ENCODE measurements at places on chromosomes 7 and 10.

- peak; percentile 72 for DNase-seq
These were observed 645 bp downstream of the SLC26A4 start for GRCh38 chr7:107661081-107661864.

- no peak for DNase-seq
These were observed 29.6 kb downstream of the SLC16A12 start for GRCh38 chr10:89505640-89506275.

DNA sequence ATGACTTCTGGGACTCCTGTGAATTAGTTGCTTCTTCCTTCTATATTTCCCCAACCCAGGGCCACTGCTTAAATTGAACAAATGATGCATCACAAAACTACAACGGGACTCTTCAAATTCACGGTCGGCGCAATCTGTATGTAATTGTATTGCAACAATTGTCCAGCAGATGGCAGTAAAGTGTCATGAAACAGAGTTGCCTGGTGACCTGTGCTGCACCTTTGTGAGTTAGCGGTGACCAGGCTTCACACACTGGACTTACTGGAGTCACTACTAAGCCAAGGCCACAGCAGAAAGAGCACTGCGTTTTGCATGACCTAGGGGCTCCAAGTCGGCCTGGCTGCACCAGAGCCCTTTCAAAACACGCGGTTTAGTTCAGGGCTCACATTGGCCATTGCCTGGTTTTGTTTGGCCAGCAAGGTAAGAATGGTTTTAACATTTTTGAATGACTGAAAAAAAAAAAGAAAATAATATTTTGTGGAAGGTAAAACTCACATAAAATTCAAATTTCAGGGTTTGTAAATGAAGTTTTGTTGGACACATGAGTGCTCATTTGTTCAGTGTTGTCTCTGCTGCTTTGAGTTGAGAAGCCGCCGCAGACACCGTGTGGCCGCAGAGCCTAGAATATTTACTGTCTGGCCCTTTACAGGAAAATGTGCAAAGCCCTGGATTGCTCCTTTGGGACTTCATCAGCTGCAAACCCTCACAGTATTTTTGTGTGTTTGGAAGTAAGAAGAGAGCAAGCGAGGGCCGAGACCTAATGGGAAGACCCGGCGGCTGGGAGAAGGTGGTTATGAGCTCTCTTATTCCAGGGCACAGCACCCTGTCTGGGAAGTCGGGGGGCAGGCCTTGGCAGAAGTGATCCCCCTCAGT, 23.2 kb upstream of the ZNF32 start:
- peak; percentile 53 for DNase-seq

DNA sequence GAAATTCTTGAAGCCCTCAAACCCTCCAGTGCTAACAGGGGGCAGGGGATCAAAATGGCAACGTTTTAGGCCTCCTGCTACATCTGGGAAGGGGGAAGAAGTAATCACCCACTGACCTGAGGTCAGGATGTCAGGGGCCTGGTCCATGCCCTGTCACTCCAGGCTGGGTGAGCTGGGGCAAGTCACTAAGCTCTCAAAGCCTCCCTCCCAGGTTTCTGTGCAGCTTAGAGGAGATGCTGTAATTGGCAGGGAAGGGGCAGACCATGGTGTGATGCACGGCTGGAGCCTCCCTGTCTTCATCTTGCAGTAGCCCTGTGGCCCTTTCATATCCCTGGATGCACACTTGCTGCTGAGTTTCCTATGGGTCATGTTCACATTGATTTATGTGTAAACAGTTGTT, 27.2 kb downstream of the LEP start:
- no peak for DNase-seq

DNA sequence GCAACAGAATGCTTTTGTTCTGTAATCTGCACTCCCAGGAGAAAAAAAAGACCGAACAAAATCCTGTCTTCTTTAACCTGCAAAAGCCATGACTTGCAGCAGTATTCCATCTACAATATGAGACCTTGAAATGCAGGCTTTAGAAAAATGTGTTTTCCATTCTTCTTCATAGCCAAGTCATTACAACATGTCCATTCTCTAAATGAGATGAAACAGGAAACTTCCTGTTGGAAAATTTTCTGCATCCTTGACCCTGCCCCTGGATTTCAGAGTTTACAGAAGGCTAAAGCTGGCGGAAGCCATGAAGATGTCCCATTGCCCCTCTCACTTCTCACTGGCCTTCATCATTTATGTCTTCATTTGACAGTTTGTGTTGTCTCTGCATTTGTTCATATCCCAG, 546.4 kb downstream of the TNS3 start:
- DNase-seq: no peak

GRCh38 chr7:977326-978048, 2.1 kb upstream of the COX19 start:
- peak; percentile 75 for DNase-seq

- DNase-seq: no peak
These were observed 70.6 kb downstream of the LHPP start for GRCh38 chr10:124532106-124532641.

DNA sequence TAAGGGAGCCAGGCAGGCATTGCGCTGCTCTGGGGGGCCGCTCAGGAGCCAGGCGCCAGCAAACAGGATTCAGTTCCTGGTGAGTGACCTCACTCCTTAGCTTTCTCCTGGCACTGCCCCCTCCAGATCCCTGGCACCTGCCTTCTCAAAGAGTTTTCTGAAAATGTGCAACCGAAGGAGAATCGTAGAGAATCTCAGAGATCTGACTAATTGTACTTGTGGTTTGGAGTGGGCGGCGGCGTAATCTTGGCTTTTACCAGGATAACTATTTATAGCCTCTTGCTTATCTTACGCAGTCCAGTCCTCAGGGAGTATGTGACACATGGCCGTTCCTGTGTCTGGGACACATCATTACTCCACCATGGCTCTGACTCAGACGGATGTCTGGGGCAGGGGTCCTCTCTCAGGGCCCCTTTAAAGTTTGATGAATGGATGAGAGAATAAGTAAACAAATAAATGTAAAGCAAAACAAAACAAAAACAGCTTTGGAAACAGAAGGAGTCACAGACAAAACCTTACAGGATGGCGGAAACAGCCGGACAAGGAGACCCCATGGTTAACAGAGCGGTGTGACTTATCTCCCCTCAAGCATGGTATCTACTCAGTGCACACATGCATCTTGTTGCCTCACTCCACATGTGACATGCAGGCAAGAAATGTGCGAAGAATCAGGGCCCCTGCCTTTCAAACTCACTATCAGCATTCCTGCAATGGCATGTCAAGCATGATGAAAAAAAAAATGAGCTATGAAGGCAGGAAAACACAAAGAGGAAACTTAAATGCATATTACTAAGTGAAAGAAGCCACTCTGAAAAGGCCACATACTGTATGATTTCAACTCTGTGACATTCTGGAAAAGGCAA, 99.7 kb downstream of the TNS3 start:
- no peak for DNase-seq

DNA sequence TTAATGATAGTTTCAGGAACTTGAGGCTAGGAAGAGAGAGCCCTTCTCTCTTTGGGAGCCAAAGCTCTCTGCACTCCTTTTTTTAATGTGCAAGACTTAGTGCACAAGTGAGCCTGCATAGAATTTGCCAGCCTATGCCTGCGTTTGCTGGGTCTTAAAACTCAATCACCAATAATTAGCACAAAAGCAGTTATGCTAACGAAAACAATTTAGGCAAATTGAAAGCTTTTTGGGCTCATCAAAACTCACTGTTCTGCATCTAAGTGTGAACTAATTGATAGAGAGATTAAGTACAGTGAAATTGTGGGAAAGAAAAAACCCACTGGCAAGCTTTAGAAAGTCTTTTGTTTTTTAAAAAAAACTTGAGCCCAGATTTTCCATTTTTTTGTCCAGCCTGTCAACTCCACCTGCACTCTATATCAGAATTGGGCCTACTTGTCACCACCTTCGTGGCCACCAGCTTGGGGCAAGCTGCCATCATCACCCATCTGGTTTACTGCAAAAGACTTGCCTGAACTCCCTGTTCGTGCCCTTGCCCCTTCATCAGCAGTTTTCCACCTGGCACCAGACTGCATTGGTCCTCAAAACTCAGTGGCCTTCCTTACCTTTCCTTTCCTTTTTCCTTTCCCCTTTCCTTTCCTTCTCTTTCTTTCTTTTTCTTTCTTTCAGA, 37.8 kb downstream of the CRHR2 start:
- no peak for DNase-seq

DNA sequence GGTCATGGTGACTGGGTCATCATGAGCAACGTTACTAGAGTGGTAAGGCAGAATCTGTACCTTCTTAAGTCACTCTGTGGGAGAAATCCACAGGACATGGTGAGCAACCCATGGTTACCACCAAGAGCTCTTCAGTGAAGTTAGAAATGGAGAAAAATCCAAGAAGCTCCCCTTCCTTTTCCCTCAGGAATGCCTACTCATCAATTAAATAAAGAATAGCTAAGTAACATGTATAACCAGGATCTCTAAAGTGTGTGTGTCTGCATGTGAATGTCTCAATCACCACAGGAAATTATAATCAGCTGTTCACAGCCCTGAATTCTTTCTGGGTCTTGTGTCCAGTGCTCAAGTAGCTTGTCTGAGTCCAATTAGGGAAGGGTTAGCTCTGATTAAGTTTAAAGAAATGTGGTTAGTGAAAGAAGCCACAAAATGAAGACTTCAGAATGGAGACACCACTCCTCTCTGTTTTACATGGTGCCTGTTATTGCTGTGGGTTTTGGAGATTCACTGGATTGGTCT, 73.2 kb downstream of the SEM1 start:
- DNase-seq: no peak

- peak; percentile 12 for DNase-seq
These were observed 39.0 kb upstream of the EMX2 start for GRCh38 chr10:117503244-117504205.

DNA sequence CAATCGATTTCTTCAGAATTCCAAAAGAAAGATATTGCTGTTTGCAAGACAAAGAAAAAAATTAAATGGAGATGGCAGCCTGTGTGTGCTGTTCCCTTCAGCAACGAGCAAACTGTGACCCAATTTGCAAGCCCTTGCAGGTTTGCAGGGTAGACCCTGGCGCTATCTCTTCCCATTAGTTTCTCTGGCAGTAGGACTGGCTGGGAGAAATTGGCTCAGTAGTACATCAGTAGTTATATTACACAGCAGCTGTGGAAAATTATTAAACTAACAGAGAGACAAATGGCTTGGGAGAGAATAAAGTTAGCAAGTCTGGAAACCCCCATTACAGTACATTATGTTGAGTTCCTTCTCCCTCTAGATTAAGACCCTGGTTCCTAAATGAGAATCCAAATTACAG, 116.4 kb upstream of the ITGB1 start:
- no peak for DNase-seq

GRCh38 chr10:26199841-26200240, 16.7 kb upstream of the GAD2 start:
- no peak for DNase-seq
